ENCODE measurements at places on chromosomes 12 and 14. TPM values are rescaled to one million over a fixed set of nuclear protein-coding genes. Genes with fewer than 3 reads are reported as not detected.

GRCh38 chr12:82694970-82695369 is 8.3 kb downstream of the TMTC2 start:
- no peaks in the 10 kb centered on the region for H3K27me3 ChIP-seq
- H3K36me3 ChIP-seq = no peaks in the 10 kb centered on the region
- no peaks in the 10 kb centered on the region for H3K4me1 ChIP-seq
- H3K27ac ChIP-seq = no peak overlapping the region

DNA sequence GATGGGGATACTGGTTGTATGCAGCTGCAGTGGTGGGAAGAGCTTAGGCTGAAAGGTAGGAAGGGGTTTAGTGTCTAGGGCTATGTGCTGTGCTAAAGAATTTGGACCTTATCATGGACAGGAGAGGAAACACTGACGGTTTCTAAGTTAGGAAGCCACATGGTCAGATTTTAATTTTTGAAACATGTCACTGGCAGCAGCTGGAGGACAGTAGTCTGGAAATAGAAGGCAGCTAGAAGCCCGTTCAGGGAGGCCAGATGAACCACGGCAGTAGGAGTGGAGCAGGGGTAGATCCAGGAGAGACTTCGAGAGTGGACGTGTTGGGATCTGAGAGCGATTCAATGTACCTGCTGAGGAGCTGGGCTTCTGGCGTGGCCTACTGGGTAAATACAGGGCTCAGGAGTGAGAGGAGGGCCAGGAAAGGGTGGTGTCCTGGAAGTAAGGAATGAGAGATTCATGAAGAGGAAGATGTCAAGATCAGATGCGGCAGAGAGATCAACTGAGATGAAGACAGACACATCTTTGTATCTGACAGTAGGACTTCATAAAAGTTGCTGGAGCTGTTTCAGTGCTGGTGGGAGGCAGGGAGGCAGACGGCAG is 64.9 kb downstream of the PRKCH start:
- no peaks in the 10 kb centered on the region for H3K36me3 ChIP-seq
- DNase-seq = no peak
- H3K27ac ChIP-seq = no peak overlapping the region
- no peaks in the 10 kb centered on the region for H3K4me1 ChIP-seq

Gene GNB3
- 2.2 TPM for total RNA-seq

Gene CLEC2D
- total RNA-seq = 2.1 TPM

GRCh38 chr12:78240827-78241226 is 410.1 kb downstream of the NAV3 start:
- H3K36me3 ChIP-seq = no peaks in the 10 kb centered on the region
- no peak overlapping the region for H3K4me3 ChIP-seq
- no peaks in the 10 kb centered on the region for H3K4me1 ChIP-seq
- H3K27ac ChIP-seq = no peak overlapping the region
- no peak for DNase-seq
- H3K27me3 ChIP-seq = no peaks in the 10 kb centered on the region

DNA sequence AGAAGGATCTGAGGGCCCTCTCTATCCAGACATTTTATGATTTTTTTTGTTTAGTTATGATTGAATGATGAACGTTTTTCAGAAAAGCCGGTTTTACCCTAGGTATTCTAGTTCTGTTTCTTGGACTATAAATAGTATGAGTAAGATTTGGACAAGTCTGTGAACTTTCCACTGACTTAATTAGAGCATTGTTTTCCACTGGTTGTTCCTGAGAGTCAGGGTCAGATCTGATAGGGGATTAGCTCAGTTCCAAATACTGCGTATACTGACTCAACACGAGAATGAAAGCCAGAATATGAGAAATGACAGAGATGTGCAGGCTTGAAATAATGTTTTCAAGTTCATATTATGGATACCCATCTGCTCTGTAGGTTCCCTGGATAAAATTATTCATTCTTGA is 361.6 kb downstream of the AEBP2 start:
- H3K4me3 ChIP-seq = no peak overlapping the region
- H3K27ac ChIP-seq = no peak overlapping the region
- DNase-seq = no peak

DNA sequence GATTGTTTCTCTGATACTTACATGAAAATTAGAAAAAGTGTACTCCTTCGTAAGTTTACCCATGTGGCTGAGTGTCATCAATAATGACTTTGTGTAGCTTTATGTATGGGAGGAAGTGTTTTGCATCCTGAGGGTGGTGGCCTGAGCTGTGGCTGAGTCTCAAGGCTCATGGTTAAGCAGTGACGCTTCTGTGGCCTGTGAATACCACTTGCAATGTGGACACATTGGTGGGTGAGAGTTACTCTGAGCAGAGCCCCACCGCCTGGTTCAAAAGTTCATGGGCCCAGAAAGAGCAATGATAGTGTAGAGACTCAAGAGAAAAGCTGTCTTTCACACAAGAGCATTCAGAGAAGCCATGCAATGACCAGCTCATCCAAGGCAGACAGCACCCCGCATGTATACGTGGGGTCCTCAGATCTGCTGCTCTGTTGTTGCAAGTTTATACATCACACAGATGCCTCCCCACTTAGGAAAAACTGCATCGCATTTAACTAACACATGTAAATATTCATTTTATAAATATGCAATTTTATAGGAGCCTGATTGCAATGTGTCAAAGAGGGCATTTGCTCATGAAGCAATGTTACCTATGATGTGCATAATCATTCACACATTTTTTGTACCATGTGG is 55.1 kb upstream of the FRMD6 start:
- no peak overlapping the region for H3K27ac ChIP-seq
- DNase-seq = no peak
- H3K4me1 ChIP-seq = peaks cover 10% of the 10 kb centered on the region
- no peak overlapping the region for H3K4me3 ChIP-seq

DNA sequence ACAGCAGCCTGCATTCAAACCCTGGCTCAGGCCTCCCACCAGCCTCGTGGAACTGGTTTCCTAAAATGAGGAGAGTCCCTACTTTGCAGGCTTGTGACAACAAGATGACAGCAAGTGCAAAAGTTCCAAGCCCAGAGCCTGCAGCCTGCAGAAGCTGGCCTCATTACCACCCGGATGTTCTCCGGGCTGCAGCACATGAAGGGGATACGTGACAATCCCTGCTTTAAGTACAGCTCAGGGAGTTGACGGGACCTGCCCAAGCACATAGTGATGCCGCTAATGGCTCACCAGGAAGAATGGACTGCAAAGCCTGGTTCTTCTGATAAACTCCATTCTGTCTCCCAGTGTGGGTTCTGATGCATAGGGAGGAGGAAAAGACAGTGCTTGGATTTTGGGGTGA is 15.0 kb downstream of the SSH1 start:
- peaks cover 14% of the 10 kb centered on the region for H3K36me3 ChIP-seq
- DNase-seq = no peak
- no peaks in the 10 kb centered on the region for H3K27me3 ChIP-seq
- H3K27ac ChIP-seq = no peak overlapping the region

Gene TMTC1
- total RNA-seq = 121 TPM

- H3K4me1 ChIP-seq = peaks cover 18% of the 10 kb centered on the region
- no peak for DNase-seq
- H3K27ac ChIP-seq = no peak overlapping the region
- no peaks in the 10 kb centered on the region for H3K27me3 ChIP-seq
- H3K36me3 ChIP-seq = no peaks in the 10 kb centered on the region
Measured at GRCh38 chr12:48990552-48990951, 8.6 kb downstream of the DDN start.

Gene KRT81
- 0.06 TPM for total RNA-seq

Gene HELB
- 20.4 TPM for total RNA-seq

DNA sequence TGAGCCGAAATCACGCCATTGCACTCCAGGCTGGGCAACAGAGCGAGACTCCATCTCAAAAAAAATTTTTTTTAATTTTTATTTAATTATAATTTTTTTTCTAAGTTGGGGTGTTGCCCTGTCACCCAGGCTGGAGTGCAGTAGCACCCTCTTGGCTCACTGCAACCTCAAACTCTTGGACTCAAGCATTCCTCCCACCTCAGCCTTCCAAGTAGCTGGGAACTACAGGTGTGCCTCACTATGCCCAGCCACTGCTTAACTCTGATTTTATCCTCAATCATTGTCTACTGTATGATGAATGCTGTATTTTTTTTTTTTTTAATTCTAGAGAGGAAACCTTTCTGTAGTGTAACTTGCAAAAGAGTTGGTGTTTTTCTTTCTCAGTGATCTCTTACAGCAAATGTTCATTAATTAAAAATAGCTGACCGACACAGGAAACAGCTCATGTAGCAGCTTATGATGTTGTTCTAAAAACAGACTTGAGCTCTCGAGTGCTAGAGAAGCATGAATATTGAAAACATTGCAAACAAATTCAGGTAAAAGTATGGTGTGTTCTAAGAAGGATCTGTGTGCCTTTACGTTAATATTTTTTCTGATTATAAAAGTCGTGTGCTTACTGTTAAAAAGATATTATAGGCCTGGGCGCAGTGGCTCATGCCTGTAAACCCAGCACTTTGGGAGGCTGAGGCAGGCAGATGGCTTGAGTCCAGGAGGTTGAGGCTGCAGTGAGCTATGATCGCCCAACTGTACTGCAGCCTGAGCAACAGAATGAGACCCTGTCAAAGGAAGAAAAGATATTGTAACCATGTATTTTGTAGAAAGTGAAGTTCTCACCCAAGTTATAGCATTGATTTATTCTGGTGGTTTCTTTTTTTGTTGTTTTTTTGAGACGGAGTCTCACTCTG is 68.9 kb downstream of the FGD4 start:
- H3K36me3 ChIP-seq = no peaks in the 10 kb centered on the region
- no peak overlapping the region for H3K27ac ChIP-seq
- no peak for DNase-seq
- peaks cover 19% of the 10 kb centered on the region for H3K4me1 ChIP-seq

DNA sequence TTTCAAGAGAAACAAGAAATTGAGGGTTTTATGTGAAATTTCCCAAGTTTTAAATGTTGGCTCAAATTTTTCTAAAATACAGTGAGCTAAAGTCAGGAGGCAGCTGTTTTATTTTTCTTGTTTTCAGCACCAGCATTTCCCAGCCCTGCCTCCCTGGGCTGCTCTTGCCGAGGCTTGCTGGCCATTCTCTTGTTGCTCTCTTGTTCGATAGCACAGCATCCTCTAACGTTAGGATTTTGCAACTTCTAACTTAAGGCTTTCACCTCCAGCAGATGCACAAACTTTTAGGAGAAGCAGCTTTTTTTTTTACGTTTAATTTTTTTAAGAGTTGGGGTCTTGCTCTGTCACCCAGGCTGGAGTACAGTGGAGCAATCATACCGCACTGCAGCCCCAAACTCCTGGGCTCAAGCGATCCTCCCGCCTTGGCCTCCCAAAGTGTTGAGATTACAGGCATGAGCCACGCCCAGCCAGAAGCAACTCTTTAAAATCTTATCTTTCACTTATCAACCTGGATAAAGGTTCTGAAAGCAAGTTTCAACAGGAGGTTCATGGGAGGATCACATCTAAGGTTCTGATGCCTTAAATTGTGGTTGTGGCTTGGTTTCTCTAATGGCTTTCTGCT is 40.2 kb downstream of the B4GALNT3 start:
- no peaks in the 10 kb centered on the region for H3K36me3 ChIP-seq
- no peak overlapping the region for H3K27ac ChIP-seq
- H3K4me1 ChIP-seq = peaks cover 28% of the 10 kb centered on the region
- no peak for DNase-seq

- H3K27ac ChIP-seq = no peak overlapping the region
- DNase-seq = no peak
- peaks cover 7% of the 10 kb centered on the region for H3K4me1 ChIP-seq
- no peaks in the 10 kb centered on the region for H3K27me3 ChIP-seq
- H3K4me3 ChIP-seq = no peak overlapping the region
- no peaks in the 10 kb centered on the region for H3K36me3 ChIP-seq
Measured at GRCh38 chr12:90945070-90945649, 9.8 kb downstream of the CCER1 start.

GRCh38 chr12:52627395-52628110 is 9.2 kb upstream of the KRT73 start:
- no peak overlapping the region for H3K4me3 ChIP-seq
- no peak for DNase-seq
- H3K27me3 ChIP-seq = no peaks in the 10 kb centered on the region
- H3K4me1 ChIP-seq = no peaks in the 10 kb centered on the region
- H3K27ac ChIP-seq = no peak overlapping the region

Measured in SJCRH30 (cell line).